ENCODE measurements at places on chromosomes 7 and 10.

GRCh38 chr7:19944363-19945120 lies 171.1 kb upstream of the TMEM196 start:
- no peak for DNase-seq

DNA sequence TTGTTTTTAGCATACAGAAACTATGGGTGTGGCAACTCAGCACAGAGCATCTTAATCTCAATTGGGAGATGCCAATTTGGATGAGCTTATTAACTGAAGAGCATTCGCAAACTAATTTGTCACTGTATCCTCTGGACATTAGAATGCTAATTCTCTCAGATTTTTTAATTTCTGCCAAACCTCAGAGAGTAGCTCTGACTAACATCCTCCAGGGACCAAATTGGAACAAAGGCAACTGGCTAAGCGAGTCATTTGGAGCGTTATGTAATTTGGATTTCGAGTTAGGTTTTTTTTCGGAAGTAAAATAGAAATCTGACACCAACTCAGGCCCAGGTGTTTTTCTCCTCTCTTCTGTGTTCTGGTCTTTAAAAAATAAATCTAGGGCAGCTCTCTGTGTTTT lies 201.9 kb downstream of the BMPER start:
- DNase-seq: no peak

DNA sequence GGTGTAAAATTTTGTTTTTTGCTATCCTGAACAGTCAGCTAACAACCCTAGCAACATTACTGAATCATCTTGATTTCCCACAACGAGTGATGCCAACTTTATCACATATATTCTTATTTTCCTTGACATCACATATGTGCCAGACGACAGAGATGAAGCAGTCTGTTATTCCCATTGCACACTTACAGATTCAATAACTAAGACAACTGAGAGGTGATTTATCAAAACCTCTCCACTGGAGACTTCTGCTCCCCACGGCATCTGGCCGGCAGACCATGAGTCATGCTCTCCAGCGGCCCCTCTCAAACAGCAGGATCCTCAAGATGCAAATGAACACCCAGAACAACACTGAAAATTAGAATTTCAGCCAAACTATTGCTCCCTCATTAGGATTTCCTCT lies 57.1 kb downstream of the AMPH start:
- DNase-seq: no peak

DNA sequence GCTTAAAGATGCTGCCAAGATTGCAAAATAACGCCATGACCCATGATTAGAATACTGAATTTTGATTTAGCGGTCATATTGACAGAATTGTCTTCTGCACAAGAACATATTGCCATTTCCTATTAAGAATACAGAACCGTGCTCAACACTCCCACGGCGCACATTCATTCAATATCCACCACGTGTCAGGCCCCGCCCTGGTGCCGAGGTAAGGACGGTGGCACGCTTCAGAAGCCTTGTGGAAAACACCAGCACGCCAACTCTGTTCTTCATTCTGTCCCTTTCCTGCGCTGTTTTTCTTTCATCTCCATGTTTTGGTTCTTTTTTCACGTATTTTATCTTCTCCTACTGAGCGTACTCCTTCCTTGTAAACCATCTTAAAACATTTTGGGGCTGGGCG lies 189.3 kb downstream of the ZMYND11 start:
- no peak for DNase-seq

GRCh38 chr10:58268946-58269781 lies at the start of gene CISD1:
TSS of gene CISD1 (plus strand) at chr10:58269162. CDS start at chr10:58269274, 112 bp downstream.
- peak; percentile 97 for DNase-seq

GRCh38 chr7:8379264-8379663 lies 54.1 kb upstream of the NXPH1 start:
- DNase-seq: no peak

GRCh38 chr10:112382515-112383235 lies 8.8 kb downstream of the ACSL5 start:
- no peak for DNase-seq

DNA sequence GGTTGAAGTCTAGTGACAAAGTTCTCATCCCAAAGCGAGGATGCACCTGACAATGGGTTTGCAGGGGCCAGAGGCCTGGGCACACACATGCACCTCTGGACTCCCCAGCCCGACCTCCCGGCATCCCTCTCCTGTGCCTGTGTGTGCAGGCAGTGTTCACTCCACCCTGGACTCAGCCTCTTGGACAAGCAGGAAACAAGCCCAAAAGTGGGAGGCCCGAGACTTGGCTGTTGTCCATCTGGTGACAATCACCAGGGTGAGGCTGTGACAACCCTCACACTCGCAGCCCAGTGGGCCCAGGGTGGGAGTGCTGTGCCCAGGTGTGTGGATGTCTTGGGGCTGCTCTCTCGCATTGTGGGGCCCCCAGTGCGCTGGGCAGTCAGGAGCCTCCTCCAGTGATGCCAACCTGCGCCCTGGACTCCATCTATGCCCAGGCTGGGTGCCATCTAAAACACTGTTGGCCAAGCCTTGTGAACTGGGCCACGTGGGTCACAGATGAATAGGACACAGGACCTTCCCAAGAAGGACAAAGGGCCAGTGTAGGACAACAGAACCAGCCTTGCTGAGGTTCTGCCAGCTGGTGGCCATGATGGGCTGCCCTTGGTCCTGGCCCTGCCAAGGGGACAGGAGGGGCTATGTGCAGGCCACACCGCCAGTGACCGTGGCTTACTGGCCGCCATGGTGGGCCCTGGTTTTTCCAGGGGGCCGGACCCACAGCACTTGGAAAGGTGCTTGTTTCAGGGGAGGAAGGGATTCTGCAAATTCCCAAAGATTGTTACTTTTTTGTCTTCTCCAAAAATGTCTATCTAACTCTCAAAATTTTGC lies 144.3 kb downstream of the TCERG1L start:
- no peak for DNase-seq
